ENCODE measurements at places on chromosomes 11 and 22.

DNA sequence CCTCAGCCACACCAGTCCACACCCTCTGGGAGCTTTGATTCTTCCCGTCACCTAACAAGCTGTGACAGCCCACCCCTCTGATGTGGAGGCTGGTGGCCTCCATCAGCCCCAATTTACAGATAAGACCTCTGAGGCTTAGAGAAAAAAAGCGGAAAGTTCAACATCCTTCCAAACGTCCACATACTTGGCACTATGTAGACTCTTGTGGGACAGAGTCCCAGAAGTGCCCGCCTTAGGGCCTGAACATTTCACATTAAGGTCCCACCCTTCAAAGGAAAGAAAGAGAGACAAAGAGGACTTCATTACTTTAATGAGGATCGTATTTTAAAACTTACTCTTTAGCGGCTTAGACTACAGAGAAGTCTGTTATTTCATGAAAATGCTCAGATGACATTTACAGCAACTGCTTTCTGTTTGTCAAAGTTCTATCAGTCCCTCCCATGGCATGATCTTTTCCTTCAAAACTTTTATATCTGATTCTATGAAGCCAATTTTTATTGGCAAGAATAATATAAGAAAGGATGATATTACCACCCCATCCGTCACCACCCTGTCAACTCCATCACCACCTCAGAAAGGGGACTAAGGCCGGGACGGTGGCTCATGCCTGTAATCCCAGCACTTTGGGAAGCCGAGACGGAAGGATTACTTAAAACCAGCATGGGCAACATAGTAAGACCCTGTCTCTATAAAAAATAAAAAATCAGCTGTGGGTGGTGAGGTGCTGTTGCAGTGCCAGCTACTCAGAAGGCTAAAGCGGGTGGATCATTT, 15.7 kb upstream of the SCGB1A1 start:
- no peak for DNase-seq

GRCh38 chr11:46238078-46238966, 39.1 kb upstream of the CREB3L1 start:
- DNase-seq = peak; percentile 78

- DNase-seq = no peak
Observed at GRCh38 chr11:109706945-109707344, 285.0 kb downstream of the C11orf87 start.

DNA sequence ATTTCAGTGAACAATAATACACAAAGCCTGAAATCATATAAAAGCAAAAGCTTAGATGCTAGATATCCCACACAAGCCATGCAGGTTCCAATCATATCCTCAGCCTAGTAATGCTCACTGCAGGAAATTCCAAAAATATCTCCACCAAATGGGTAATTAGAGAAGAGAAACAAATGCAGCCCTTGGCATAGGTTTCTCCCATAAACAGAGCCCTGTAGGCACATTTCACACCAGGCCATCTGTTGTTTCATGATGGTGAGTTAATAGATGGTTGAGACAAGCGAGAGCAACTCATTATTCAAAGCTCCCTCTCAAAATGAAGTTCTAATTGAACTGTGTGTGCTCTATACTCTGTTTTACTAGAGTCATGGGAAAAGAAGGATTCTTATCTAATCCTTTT, 154.6 kb upstream of the TRPC6 start:
- DNase-seq = no peak

DNA sequence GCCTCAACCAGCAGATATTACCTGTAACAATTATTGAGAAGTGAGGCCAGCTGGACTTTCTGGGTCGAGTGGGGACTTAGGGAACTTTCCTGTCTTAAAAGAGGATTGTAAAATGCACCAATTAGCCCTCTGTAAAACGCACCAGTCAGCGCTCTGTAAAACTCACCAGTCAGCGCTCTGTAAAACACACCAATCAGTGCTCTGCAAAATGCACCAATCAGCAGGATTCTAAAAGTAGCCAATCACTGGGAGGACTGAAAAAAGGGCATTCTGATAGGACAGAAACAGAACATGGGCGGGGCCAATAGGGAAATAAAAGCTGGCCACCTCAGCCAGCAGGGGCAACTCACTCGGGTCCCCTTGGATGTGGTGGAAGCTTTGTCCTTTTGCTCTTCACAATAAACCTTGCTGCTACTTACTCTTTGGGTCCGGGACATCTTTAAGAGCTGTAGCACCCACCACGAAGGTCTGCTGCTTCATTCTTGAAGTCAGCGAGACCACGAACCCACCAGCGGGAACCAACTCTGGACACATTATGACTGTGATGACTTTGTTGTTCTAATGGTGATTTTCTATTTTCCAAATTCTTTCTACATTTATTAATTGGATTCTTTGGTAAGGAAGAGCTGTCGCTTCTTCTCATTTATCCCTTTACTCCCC, 40.2 kb upstream of the FGF3 start:
- DNase-seq = no peak

DNA sequence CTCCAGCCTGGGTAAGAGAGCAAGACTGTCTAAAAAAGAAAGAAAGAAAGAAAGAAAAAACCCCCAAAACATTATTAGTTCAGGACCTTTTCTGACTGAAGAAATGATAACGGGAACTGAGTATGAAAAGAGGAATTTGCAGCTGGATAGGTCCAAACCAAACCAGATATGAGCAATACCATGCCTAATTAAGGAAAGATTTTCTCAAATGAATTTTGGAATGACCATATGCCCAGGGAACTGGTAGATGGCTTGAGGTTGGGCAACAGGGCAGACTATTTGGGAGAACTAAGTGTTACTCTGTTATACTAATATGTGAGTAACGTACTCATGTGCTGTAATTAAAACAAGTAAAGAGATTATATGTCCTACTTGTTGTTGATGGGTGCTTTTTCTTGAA, 186.1 kb downstream of the TMEM135 start:
- DNase-seq = no peak

GRCh38 chr22:47029244-47030074, 267.0 kb downstream of the TBC1D22A start:
- DNase-seq = no peak

Data from left hindlimb (tissue), 1 donor.